Stimulated activated CD8-positive, alpha-beta memory T cell treated with anti-CD3 and anti-CD28 coated beads, Interleukin-15, amount 100 ng/mL, for 4 hours (primary cell): ENCODE measurements at places on chromosomes 4 and X.

DNA sequence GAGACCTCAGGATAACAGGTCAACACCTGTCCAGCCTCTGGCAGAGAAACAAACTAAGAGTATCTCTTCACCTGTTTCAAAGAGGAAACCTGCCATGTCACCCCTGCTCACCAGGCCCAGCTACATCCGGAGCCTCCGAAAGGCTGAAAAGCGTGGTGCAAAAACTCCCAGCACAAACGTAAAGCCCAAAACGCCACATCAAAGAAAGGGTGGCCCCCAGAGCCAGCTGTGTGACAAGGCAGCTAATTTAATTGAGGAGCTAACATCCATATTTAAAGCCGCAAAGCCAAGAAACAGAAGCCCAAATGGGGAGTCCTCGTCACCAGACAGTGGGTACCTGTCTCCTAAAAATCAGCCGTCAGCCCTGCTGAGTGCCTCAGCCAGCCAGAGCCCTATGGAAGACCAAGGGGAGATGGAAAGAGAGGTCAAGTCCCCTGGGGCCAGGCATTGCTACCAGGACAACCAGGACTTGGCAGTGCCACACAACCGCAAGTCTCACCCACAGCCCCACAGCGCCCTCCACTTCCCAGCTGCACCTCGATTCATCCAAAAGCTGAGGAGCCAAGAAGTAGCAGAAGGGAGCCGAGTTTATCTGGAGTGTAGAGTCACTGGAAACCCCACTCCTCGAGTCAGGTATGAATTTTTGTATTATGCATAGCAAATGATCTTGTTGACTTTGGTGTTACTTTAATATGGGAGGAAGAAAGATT lies 15.1 kb downstream of the PALLD start:
- DNase-seq = peak; percentile 17

DNA sequence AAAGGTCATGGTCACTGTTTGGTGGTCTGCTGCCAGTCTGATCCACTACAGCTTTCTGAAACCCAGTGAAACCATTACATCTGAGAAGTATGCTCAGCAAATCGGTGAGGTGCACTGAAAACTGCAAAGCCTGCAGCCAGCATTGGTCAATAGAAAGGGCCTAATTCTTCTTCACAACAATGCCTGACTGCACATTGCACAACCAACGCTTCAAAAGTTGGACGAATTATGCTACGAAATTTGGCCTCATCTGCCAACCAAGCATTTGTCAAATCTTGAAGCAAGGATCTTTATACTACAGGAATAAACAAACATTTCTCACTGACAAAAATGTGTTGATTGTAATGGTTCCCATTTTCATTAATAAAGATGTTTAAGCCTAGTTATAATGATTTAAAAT lies 90.4 kb downstream of the EIF4E start:
- no peak for DNase-seq

GRCh38 chr4:56646341-56646740 lies 34.8 kb downstream of the HOPX start:
- no peak for DNase-seq

- no peak for DNase-seq
These were observed 14.1 kb downstream of the GRK4 start for GRCh38 chr4:2977211-2978088.

- DNase-seq = no peak
These were observed 169.5 kb downstream of the GLRA2 start for GRCh38 chrX:14698790-14699189.

DNA sequence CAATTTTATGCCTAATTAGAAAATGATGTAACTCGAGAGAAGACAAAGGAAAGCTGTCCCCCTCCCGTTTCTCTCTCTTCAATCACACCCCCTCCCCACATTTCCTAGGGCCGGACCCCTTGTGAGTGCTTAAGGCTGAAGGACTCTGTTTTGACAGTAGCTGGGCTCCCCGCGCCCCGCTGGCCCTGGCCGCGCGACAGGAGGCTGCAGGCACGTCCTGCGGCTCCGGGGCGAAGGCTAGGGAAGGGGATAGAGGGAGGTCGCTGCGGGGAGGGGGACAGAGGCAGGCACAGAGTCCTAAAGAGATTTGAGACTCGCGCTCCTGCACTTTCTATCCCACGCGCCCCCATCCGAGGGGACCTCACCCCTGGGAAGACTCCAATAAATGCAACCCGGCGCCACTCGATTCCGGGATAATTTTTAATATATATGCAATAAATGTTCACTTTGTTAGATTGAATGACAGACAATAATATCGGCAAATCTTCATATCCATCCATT lies 56.2 kb upstream of the TMEM33 start:
- no peak for DNase-seq

DNA sequence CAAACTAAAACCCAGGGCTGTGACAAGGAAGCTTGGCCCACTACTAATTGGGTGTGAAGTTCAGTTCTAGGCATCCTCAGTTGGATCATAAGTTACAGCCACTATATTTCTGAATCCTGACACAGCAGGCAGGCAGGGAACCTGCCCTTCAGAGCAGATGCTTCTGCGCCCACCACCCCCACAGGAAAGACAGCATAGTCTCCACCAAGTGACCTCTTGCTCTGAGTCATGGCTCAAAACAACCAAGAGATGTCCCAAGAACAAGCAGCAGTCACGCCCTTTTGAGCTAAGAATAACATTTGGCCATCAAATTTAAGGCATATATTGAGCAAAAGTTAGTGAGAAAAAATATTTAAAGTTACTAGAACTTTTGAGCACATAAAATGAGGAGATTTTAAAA lies 170.7 kb upstream of the SMARCAD1 start:
- no peak for DNase-seq

DNA sequence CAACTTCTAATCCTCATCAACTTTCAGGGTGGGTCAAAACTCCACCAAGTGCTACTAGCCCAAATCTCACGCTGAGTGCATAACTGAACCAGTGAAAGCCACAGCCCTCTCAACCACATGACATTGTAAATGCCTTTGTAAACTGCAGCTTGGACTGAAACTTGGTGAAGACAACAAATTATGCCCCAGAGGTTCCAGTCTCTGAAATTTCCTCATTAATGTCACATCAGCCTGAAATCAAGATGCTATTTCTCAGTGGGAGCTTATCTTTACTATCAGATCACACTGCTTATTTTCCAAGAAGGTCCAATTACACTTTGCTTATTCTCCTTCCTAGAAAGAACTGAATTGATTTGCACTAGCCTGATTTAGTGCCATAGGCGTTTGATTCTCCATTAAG lies 46.6 kb downstream of the SOWAHB start:
- no peak for DNase-seq
